Fibroblast of lung (primary cell): ENCODE measurements at places on chromosomes 13 and 19. TPM values are rescaled to one million over a fixed set of nuclear protein-coding genes. Genes with fewer than 3 reads are reported as not detected.

The THSD8 gene
- 0.51 TPM in 1 of 2 replicates, not detected in the other for total RNA-seq

The NLRP11 gene
- under 0.01 TPM in 2 replicates for total RNA-seq

The GPR42 gene
- not detected in 2 replicates for total RNA-seq

The CLEC11A gene
- total RNA-seq: 27.5 and 69.4 TPM in 2 replicates

The OR7A5 gene
- total RNA-seq: not detected in 2 replicates

The RGS9BP gene
- total RNA-seq: 0.51 and 0.66 TPM in 2 replicates

The SNRPA gene
- total RNA-seq: 22.1 and 41.9 TPM in 2 replicates

The AMH gene
- 0.26 and 0.33 TPM in 2 replicates for total RNA-seq

The CERS1 gene
- 1.5 and 1.7 TPM in 2 replicates for total RNA-seq

The AMER2 gene
- under 0.01 TPM in 1 of 2 replicates, not detected in the other for total RNA-seq

The PGLYRP2 gene
- total RNA-seq: not detected in 2 replicates

The REEP6 gene
- total RNA-seq: 0.99 and 1.3 TPM in 2 replicates

The ECSIT gene
- total RNA-seq: 33.5 and 49.1 TPM in 2 replicates

The CKM gene
- not detected in 2 replicates for total RNA-seq

The SLC1A6 gene
- not detected in 2 replicates for total RNA-seq

The ZNF574 gene
- total RNA-seq: 7.7 and 9.9 TPM in 2 replicates

The ATP8A2 gene
- under 0.01 and 0.26 TPM in 2 replicates for total RNA-seq

The BEST2 gene
- not detected in 2 replicates for total RNA-seq

The LIG1 gene
- total RNA-seq: 8.5 and 10.6 TPM in 2 replicates

The ZNF724 gene
- 1.3 and 3.3 TPM in 2 replicates for total RNA-seq

The CEACAM20 gene
- total RNA-seq: not detected in 2 replicates

The PRODH2 gene
- total RNA-seq: not detected in 2 replicates

The GPC6 gene
- total RNA-seq: 33.7 and 50.3 TPM in 2 replicates
